ENCODE measurements at places on chromosomes 3 and 15.

GRCh38 chr3:188914552-188914951 is 257.2 kb upstream of the TPRG1 start:
- DNase-seq = no peak

GRCh38 chr3:98985431-98985830 is 83.9 kb upstream of the DCBLD2 start:
- no peak for DNase-seq

- DNase-seq = no peak
These were observed 55.0 kb downstream of the GOLIM4 start for GRCh38 chr3:168040607-168041208.

DNA sequence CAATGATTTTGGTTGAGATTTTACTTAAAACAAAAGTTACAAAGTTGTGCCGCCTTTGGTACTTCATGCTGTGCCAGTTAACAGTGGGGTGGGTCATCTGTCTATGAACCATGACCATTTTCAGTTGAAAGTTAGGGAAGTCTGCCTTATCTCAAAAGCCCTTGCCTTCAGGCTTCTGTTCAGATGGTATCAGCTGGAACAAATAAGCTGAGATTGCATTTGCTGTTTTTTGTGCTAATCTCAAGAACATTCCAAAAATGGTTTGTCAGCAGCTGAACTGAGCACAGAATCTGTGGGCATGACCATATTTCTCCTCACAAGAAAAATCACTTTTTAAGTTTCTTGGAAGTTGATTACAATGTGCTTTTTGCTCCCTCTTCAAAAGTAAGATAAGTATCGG is 142.3 kb downstream of the IL5RA start:
- no peak for DNase-seq

GRCh38 chr3:128487538-128487812 is 5.5 kb downstream of the GATA2 start:
- DNase-seq = no peak

- DNase-seq = no peak
These were observed 366.7 kb upstream of the SGO1 start for GRCh38 chr3:20552605-20553275.

- DNase-seq = no peak
These were observed 57.2 kb downstream of the DLG1 start for GRCh38 chr3:197241173-197241572.

DNA sequence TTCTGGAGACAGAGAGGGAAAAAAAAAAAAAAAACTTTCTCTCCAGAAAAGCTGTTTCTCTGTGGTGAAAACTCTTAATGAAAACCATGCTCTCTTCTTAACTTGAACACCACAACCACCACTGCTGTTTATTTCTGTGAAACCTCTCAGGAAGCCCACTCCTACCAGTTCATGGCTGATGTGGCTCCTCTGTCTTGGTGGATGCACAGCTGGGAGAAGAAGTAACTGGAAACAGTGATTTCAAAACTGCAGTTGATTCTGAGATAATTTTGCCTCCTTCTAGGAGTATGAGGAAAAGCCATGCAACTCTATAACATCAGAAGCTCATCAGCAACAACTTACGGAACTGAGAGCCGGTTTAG is 40.2 kb upstream of the PYGO1 start:
- no peak for DNase-seq

DNA sequence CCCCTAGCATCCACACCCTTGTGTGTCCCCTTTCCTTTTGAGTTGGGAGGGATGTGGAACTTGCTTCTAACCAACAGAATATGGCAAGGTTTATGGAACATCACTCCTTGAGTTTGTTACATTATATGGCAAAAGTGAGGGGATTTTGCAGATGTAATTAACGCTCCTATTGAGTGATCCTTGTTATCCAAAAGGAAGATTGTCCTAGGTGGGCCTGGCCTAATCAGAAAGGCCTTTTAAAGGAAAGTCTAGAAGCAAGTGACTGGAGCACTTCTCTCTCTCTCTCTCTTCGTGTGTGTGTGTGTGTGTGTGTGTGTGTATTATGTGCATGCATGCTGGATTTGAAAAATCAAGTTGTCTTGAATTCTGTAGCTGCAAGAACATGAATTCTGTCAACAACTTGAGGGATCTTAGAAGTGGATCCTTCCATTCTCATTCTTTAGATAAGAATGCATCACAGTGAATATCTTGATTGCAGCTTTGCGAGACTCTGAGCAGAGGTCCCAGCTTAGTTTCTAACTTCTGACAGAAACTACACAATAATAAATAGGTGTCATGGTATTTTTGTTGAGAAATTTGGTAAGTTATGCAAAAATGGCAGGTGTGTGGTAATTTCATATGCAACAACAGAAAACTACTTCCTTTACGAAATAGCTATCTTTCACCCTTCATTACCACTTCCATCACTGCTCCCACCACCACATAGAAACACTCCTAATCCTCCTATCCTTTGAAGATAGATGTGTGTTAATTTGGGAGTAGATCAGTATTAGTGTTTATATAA is 360.9 kb upstream of the CBLB start:
- DNase-seq = no peak

DNA sequence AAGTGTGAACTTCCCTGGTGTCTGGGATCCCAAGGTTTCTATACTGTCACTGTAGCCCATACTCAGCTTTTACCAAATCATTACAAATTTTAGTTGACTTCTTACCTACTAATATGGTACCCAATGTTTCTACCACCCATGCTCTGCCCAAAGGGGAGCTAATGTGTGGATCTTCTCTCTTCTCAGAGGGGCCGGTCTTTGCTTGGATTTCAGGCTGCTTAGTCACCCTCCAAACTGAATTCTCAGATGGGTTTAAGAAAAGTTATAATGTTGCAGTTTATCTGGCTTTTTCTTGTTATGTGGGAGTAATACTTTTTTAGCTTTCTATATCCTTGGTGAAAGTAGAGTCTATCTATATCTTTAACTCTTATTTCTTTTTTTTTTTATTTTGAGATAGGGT is 67.1 kb upstream of the AKAP13 start:
- no peak for DNase-seq

- no peak for DNase-seq
These were observed 6.9 kb downstream of the DUOXA2 start for GRCh38 chr15:45121020-45121419.

- no peak for DNase-seq
These were observed 7.6 kb upstream of the SEMA7A start for GRCh38 chr15:74441248-74441941.

- DNase-seq = no peak
These were observed 421.0 kb upstream of the CNTN4 start for GRCh38 chr3:1677576-1678156.

DNA sequence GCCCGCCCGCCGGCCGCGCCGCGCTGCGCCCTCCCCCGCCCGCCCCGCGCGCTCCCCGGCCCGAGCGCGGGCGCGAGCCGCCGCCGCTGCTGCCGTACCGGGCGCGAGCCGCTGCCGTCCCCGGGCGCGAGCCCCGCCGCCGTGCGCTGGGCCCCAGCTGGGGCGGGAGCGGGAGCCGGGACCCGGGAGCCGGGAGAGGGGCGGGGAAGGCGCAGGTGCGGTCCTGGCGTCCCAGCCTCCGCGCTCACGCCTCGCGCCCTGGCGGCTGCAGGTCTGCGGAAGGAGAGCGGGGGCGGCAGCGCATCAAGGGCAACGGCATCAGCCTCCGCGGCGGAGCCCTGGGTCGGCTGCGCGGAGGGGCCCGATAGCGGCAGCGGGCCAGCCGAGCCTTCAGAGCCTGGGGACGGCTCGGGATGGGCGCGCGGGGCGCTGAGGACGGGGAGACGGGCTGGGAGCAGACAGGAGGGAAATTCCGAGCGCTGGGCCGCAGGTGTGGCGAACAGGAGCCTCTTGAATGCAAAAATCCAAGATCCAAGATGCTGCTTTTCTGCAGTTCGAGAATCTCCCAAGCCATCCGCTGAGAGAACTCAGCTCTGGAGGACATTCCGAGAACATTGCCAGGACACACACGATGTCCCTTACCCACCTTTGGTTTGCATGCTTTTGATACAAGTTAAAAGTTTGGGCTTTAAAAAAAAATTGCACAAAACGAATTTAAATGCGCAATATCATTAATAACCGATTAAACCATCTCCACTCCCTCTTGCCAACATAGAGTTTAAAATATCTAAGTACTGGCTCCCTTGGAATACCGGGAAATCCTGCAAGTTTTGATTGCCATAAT is 251.1 kb downstream of the TJP1 start:
- no peak for DNase-seq

- DNase-seq = no peak
These were observed 59.9 kb upstream of the RNU6-1 start for GRCh38 chr15:67899596-67900283.

DNA sequence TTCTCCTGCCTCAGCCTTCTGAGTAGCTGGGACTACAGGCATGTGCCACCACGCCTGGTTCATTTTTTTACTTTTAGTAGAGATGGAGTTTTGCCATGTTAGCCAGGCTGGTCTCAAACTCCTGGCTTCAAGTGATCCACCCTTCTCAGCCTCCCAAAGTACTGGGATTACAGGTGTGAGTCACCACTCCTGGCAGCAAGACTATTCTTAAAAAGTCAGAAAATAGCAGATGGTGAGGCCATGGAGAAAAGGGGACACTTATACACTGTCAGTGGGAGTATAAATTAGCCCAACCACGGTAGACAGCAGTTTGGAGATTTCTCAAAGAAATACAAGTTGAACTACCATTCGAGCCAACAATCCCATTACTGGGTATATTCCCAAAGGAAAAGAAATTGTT is 603.3 kb upstream of the TBL1XR1 start:
- DNase-seq = no peak

DNA sequence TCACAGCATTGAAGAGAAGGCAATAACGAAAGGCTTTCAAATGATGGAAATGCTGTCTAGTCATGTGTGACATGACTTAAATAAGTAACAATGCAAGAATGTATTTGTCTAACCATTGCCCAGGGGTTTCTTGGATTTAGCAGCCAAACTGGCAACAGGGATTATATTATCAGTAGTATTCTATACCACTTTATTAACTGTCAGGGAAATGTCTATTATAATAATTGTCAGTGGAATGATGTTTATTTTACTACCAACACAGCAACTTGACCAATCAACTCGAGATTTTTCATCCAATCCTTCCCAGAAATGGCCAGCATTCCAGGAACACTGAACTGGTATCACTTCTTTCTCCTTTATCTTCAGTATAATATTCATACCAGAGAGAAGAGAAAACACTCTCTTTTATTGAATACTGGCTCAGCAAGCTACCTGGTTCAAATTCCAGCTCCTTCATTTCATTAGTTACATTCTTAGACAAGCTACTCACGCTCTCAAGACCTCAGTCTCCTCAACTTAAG is 66.2 kb downstream of the FOXP1 start:
- DNase-seq = no peak

Measured in cortex of kidney (tissue), 1 donor.